Amygdala (tissue), 56 donors: ENCODE measurements at places on chromosomes 5 and 9.

- DNase-seq: no peak
Measured at GRCh38 chr5:52665559-52665958, 122.2 kb upstream of the ITGA1 start.

GRCh38 chr9:102445181-102445747 is 549.9 kb upstream of the CYLC2 start:
- DNase-seq: no peak

- DNase-seq: no peak
Measured at GRCh38 chr9:71177901-71178300, 56.5 kb upstream of the TRPM3 start.

DNA sequence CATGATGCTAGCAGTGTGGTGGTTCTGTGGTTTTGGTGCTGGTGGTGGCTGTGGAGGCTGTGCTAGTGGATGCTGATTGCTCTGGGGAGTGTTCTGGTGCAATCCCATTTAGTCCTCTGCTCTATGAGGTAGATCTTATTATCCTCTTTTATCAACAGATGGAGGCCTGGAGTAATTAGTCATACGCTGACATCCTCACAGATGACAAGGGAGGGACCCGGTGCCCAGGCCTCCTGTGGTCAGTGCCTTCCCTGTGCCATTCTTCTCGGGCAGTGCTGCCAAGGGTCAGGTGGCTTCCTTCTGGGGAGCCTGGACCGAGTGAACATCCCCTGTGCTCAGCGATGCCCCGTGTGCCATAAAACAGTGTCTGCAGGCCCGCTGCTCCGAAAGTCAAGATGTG is 74.5 kb downstream of the COL5A1 start:
- DNase-seq: no peak

DNA sequence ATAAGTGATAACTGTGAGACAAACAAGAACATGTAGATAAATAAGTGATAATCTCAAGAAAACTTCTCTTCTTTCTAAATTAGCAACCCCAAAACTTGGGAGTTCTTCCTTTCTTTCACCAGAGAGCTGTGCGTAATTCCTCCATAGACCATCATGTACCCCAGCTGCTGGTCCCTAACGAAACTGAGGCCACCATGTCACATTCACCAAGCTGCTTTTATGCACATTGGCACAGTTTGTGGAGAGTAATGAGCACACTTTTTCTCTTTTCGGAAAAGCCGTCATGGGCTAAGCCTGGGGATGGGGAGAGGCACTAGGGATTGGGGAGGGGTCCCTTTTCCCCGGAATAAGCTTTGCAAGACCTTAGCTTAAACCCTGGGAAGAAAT is 561.4 kb downstream of the BNC2 start:
- DNase-seq: no peak

DNA sequence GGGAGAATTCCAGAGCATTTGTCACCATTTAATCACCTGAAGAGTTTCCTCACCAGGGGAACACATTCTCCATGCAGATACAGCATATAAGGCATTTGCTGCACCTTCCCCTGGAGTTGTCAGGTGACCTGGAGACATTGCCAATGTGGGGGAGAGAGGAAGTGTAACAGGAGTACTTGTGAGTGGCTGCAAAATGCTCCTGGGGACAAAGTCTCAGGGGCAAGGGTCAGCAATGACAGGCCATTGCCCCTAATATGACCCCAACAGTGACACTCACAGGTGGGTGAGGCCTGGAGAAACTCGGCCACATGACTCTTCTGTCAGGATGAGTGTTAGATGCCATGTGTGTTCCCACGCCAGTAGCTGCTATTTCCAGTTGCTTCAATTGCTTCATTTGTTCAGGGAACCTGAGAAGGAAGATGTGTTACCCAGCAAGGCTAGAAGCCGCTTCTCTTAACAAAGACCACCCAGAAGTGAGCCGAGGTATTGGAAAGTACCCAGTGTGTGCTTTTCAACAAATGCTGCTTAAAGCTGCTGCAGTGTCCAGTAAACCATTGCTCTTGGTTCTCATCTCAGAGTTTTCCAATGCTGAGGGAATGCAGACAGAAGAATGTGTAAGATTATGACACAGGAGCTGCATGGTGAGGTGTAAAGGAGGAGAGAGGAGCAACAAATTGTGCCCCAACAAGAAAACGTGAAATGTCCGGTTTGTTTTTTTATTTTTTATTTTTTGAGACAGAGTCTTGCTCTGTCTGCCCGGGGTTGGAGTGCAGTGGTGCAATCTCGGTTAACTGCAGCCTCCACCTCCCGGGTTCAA is 128.2 kb upstream of the SLC44A1 start:
- no peak for DNase-seq
